CD4-positive, alpha-beta T cell treated with Interleukin-10 for 1 hour (primary cell): ENCODE measurements at places on chromosomes 7 and 10.
A peak's percentile ranks its signal among the peaks of the same experiment; 100 is the strongest.

DNA sequence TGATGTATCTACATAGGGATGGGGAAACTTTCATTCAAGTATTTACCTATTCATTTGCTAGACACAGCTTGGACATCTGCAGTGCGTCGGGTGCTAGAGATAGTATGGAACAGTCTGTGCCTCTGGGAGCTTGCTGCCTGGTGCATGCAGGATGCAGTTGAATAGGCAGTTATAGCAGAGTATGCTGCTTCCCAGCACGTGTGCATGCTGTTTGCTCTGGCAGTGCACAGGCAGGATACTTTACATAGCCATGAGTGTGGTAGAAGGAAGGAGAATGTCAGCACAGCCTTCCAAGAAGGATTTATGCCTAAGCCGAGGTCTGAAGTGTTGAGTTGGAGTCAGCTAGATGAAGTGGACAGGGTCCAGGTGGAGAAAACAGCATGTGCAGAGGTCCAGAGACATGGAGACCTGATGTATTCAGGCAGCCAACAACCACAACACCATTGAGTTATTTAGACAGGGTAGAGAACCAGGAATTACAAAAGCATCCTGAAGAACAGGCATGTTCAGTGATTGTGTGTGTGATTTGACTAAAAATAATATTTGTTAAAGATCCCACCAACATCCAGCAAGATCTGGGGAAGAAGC lies 8.1 kb downstream of the MAP3K8 start:
- DNase-seq, result no peak

- no peak for DNase-seq
These were observed 113.6 kb downstream of the OAT start for GRCh38 chr10:124305131-124305530.

GRCh38 chr7:134695321-134695860 lies 48.7 kb downstream of the BPGM start:
- DNase-seq, result no peak

- DNase-seq, result no peak
These were observed 939.6 kb downstream of the NRG3 start for GRCh38 chr10:82814635-82815034.

GRCh38 chr7:96400001-96400400 lies 78.1 kb upstream of the SLC25A13 start:
- DNase-seq, result no peak

DNA sequence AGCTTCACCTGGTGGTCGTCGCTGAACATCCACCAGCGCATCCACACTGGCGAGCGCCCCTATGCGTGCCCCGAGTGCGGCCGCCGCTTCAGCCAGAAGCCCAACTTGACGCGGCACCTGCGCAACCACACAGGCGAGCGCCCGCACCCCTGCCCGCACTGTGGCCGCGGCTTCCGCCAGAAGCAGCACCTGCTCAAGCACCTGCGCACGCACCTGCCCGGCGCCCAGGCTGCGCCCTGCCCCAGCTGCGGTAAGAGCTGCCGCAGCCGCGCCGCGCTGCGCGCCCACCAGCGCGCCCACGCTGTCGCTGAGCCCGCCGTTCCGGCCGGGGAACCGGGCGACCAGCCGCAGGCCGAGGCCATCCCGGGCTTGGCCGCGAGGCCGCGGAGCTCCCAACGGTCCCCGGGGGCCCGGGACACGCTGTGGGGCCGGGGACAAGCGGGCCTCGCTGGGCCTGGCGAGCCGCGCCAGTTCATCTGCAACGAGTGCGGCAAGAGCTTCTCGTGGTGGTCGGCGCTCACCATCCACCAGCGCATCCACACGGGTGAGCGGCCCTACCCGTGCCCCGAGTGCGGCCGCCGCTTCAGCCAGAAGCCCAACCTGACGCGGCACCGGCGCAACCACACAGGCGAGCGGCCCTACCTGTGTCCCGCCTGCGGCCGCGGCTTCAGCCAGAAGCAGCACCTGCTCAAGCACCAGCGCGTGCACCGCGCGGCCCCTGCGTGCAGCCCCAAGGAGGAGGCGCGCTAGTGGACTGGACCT lies 18.4 kb downstream of the ZNF775 start:
- no peak for DNase-seq

DNA sequence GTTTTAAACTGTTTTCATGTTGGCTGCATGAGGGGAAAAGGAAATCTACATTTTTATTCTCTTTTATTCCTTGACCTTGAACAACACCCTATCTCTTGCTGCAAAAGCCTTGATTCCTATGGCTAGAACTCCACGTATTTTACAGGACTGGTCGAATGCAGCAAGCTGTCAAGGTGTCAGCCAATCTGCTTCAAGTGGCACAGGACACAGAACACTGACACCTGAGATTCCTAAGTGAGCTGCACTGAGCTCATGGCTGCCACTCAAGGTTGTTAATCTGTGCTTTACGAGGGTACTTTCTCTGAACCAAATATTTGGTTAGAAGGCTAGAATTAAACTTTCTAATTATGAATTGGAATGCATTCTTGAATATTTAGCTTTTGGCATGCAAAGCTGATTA lies 349.7 kb upstream of the COBL start:
- DNase-seq, result no peak

- no peak for DNase-seq
These were observed 2.5 kb upstream of the TRPV5 start for GRCh38 chr7:142935941-142936565.

DNA sequence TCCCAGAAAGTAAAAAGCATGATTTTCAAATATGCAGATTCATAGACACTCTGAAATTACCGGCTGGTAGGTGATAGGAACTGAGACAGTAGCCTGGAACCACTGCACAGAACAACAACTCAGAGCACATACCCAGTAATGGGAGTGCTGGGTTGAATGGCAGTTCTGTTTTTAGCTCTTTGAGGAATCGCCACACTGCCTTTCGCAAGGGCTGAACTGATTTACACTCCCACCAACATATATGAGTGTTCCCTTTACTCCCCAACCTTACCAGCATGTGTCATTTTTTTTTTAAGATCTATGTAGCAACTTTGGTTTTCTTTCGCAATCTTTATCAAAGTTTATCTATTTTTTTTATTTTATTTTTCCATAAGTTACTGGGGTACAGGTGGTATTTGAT lies 358.8 kb downstream of the CALN1 start:
- DNase-seq, result no peak

GRCh38 chr7:11539853-11540252 lies 292.1 kb downstream of the THSD7A start:
- no peak for DNase-seq

GRCh38 chr10:3570855-3571266 lies 214.1 kb downstream of the KLF6 start:
- DNase-seq, result no peak

GRCh38 chr7:143477501-143478150 lies at the start of gene TAS2R41:
Gene TAS2R41, plus strand, starts transcription at chr7:143477873. Its CDS starts 0 bp downstream, at chr7:143477873.
- DNase-seq, result no peak

GRCh38 chr10:132335189-132336063 lies 3.4 kb downstream of the LRRC27 start:
- DNase-seq, result peak; percentile 15

DNA sequence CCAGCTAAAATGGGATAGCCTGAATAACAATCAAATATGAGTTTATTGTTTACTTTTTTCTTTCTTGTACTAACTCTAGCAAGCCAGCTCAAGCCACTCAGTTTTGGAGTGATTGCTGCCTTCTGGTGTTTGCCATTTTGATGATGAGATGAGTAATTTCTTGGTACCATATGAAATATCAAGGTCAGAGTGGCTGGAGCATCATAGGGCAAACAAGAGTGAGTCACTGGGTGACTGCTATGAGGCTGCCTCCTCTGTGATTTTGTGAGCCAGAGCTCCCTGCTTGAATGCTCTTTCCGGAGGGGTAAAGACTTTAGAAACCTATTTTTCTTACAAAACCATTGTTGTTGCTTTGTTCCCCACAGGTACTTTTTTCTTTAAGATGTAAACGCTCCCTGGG lies 295.6 kb downstream of the PRKG1 start:
- no peak for DNase-seq

DNA sequence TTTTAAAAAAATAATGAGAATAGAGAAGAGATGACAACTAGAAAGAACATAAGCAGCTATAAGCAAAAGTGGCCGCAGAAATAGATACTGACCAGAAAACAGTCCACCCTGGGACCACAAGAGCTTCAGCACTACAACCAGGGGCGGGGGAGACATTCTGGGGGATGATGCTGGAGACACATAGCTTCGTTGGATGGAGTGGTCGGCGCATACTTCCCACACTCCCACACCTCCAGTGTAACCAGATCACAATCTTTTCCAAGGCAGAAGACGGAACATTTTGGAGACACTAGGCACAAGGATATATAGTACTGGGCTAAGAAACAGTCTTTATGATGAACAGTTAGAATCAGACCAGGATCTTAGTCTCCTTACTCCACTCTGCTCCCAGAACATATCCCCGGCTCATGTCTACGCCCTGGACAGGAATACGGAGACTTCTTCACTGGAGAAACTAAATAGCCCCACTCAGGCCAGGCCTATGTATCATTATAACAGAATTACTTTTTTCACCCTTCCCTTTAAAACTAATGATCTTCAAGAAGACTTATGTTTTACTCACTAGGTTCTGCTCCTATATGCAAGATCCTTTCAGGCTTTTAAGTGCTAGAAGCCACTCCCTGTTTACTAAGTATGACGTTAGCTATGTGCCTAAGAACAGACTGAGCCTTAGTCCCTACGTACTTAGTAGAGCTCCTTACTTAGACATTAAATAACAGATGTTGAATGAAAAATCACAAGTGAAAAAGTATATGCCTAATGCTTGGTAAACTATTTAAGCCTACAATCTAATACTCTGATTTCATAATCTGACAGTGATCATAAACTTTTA lies 169.6 kb downstream of the SRPK2 start:
- no peak for DNase-seq

- no peak for DNase-seq
These were observed 21.0 kb downstream of the OPTN start for GRCh38 chr10:13120786-13121499.

DNA sequence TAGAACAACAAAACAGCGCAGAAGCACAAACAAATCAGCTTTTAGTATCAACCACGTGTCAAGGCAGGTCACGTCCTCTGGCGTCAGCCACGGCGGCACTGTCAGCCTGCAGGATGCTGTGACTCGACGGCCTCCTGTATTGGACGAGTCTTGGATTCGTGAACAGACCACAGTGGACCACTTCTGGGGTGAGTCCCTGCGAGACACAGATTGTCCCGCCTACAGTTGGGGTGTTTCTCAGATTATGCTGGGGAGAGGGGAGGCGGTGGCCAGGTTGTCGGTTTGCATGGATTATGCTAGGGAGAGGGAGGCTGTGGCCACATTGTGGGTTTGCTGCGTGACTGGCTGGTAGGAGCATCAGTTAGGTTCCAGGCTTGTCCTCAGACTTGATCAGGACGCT lies 9.7 kb downstream of the SUN1 start:
- DNase-seq, result no peak

- no peak for DNase-seq
These were observed 149.9 kb downstream of the CPED1 start for GRCh38 chr7:121138262-121138933.

DNA sequence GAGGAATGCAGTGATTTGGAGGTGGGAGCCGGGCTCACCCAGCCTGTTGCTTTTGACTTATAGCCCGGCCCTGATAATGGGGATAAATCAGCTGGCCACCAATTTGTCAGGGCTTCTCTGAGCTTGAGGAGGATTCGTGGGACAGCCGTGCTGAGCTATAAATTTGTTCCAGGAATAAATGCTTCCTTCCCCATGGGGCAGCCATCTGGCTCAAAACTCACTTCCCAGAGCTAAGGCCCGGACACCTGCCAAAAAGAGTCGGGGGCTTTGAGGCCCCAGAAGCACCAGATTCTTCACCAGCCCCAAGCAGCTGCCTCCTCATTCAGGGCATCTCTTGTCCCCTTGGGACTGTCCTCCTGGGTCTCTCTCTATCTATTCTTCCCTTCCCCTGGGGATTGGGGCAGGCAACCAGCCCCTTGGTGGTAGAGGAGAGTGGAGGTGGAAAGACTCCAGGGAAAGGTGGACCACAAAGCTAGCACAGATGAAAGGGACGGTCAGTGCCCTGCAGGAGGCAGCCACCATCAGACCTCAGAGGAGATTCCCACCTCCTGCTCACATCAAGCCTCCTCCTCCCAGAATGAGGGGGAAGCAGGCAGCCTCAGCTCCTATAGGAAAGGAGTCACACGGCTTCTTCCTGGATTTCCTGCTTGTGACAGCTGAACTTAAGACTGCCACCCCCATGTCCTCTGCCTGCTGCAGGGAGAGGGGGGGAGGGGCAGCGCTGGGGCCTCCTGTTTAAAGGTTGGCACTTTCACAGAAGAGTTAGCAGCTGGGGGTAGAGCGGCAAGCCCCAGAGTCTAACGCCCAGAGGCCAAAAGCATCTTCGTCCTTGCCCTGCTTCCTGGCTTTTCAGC lies 44.2 kb upstream of the LRRC4 start:
- DNase-seq, result no peak

- DNase-seq, result no peak
These were observed 164.8 kb upstream of the PRSS58 start for GRCh38 chr7:142422621-142423020.

- DNase-seq, result no peak
These were observed 288.7 kb downstream of the SDK1 start for GRCh38 chr7:3589752-3590151.

DNA sequence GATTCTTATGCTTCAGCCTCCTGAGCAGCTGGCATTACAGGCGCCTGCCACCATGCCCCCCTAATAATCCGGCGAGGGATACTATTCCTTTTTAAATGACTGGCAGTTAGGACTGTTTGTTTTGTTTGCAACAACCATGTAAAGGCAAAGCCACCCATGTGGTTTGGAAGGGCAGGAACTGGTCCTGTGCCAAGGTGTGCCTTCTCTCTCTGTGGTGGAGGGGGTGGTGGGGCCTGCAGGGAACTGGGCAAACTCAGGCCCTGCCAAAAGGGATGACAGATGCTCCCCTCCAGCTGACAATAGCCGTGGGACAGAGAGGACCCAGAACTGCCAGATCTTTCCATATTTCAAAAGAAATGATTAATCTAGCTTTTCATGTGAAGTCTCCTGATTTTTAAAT lies 23.5 kb upstream of the WAPL start:
- DNase-seq, result no peak

- DNase-seq, result no peak
These were observed 563.3 kb upstream of the SORCS1 start for GRCh38 chr10:107727767-107728317.

GRCh38 chr7:74405191-74405898 lies 48.4 kb upstream of the GTF2IRD1 start:
- DNase-seq, result no peak

- DNase-seq, result no peak
These were observed 108.4 kb upstream of the NPY start for GRCh38 chr7:24175603-24176002.

GRCh38 chr10:126155528-126155927 lies 232.7 kb downstream of the ADAM12 start:
- no peak for DNase-seq

- no peak for DNase-seq
These were observed 30.9 kb downstream of the MAD1L1 start for GRCh38 chr7:2201686-2202360.
